ENCODE measurements at places on chromosomes 1 and 21.

DNA sequence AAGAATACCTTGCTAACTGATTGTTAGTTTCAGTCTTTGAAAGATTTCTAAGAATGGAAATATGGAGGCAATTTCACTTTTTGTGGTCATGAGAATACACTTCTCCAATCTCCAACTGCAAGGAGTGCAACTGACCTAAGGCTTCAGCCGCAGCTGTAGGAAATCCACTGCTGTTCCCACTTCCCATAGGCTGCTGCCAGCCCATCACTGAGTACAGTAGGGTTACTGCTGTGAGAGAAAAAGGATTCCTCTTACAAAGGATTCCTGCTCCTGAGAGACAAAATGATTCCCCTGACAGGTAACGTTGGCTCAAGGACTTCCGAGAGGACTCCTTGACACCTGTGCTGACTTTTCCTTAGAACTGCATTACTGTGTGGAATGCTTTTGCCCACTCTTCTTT, 87.4 kb downstream of the ADGRL4 start:
- DNase-seq: no peak

GRCh38 chr21:14270631-14271030, 54.7 kb downstream of the RBM11 start:
- no peak for DNase-seq

DNA sequence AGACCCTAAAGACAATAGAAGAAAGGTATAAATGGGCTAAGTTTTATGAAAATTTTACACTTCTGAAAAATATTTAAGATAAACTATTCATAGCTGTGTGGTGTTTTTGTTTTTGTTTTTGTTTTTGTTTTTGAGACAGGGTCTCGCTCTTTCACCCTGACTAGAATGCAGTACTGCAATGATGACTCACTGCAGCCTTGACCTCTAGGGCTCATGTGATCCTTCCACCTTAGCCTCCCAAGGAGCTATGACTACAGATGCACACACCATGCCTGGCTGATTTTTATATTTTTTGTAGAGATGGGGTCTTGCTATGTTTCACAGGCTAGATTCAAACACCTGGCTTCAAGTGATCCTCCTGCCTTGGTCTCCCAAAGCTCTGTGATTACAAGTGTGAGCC, 66.6 kb downstream of the PUM1 start:
- DNase-seq: no peak

GRCh38 chr1:65404941-65405340, 15.5 kb upstream of the LEPR start:
- DNase-seq: no peak

GRCh38 chr1:7526867-7527732, 244.0 kb upstream of the VAMP3 start:
- no peak for DNase-seq

DNA sequence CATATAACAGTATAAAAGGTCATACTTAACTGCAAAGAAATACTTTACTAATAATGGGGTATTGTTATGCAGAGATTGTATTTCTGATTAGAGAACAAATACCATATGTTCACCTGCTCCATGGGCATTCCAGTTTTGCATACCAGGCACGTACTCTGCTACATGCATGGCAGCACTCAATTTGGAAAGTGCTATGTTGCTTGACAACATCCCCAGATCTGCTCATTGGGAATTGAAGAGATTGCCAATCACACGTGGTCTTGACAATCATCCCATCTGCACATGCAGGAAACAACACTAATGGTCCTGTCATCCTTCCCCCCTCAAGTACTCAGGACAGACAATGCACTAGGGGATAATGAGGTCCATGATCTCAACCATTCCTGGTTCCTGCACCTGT, 63.4 kb upstream of the PDE4B start:
- no peak for DNase-seq

DNA sequence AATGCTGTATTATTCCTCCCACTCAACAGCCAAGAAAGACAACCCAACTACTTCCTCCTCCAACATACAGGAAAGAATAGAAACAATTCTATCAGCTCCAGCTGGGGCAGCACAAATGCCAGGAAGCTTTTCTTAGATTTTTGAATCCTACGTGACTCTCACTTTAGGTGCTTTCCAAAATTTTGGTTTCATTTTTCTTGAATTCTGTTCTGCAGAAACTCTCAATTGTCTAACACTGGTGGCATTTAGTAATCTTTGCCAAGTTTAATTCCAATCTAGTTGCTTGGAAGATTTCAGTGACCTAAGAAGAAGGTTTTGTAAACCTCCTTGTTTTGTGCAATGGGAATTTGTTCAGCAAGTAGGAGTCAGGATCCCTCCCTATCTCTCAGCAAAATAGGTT, 37.1 kb upstream of the DOCK7 start:
- no peak for DNase-seq

DNA sequence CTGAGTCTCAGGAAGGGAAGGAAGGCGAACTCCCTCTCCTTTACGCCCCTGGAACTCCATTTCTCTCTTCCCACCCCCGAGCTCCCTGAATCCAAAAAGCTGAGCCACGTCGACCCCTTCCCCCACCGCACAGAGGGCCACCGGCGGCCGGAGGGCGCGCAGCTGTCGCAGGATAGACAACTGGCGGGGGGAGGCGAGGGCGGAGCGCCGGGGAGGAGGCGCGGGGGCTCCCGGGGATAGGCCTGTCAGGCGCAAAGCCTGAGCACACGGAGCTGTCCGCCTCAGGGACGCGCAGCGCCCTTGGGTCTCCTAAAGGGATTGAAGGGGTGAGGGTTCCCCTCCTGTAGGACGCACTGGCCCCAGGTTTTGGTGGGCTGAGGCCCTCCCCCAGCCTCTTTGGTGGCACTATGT, 752 bp upstream of the ACTA1 start:
- no peak for DNase-seq

- DNase-seq: no peak
Observed at GRCh38 chr1:16244650-16245285, 7.8 kb upstream of the CPLANE2 start.

GRCh38 chr1:24621121-24621520, 22.0 kb upstream of the SRRM1 start:
- DNase-seq: no peak

DNA sequence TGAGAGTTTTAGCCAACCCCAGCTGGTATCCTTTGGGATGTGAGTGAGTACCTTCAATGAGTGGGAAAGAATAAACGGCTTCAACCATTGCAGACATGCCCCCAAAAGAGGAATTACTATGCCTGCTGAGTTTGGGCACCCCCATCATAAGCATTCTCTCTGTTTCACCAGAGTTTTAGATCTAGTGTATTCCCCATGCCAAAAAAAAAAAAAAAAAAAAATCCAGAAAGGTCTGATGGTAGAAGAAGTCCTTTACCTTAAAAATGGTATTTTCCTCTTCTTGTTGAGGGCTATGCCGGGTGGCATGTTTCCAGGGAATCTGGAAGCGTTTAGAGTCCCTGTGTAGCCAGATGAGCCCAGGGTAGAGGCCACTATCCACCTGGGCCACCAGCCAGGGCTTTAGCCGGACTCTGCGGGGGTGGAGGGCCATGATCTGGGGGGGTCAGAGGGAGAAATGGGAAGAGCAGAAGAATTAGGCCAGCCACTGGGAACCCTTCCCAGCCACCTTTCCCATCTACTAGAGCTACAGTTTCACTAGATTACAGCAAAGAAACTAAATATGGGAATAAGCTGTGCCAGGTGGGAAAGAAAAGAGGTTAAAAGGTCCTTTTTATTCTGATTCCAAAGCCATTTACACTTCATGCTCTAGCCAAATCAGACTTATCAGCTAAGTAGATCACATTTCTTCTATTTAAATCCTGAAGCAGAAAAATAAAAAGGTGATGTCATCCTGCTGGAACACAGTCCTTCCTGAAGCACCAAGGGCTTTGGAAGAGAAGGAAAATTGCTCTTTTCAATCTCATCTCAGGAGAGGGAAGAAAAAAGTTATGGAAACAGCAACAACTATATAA, 4.7 kb downstream of the IRF6 start:
- no peak for DNase-seq

DNA sequence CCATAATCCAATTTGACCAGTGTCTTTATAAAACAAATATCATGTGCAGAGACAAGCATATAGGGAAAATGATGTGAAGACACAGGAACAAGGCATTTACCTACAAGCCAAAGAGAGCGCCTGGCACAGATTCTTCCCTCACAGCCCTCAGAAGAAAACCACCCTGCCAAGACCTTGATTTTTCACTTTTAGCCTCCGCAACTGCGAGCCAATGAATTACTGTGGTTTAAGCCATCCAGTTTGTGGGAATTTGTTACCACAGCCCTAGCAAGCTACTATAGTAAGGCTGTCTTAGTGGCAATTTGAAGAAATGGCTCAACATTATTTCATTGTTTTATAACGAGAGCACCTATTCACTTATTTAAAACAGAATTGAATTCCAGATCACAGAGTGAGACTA, 85.7 kb upstream of the CCDC190 start:
- no peak for DNase-seq

- DNase-seq: no peak
Observed at GRCh38 chr1:53257454-53258081, 19.2 kb upstream of the MAGOH start.

DNA sequence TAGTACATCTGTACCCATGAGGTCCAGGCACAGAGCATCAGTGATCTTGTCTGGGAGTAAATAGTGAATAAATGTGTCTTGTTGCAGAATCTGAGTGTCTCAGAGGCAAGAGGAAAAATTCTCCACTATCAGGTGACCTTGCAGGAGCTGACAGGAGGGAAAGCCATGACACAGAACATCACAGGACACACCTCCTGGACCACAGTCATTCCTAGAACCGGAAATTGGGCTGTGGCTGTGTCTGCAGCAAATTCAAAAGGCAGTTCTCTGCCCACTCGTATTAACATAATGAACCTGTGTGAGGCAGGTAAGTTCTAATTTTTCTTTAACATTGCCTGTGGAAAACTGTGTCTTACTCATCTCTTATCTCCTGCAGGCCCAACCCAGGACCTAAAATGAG, 43.1 kb downstream of the IL12RB2 start:
- DNase-seq: no peak

DNA sequence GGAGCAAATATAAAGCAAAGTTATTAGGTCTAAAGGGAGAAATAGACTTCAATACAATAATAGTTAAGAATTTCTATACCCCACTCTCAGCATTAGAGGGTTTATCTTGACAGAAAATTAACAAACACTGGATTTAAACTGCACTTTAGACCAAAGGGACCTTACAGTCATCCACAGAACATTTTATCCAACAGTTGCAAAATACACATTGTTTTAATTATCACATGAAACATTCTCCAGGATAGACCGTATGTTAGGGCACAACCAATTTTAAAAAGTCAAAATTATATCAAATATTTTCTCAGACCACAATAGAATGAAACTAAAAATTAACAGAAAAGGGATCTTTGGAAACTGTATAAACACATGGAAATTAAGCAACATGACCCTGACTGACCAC, 384.5 kb upstream of the C1orf87 start:
- no peak for DNase-seq

DNA sequence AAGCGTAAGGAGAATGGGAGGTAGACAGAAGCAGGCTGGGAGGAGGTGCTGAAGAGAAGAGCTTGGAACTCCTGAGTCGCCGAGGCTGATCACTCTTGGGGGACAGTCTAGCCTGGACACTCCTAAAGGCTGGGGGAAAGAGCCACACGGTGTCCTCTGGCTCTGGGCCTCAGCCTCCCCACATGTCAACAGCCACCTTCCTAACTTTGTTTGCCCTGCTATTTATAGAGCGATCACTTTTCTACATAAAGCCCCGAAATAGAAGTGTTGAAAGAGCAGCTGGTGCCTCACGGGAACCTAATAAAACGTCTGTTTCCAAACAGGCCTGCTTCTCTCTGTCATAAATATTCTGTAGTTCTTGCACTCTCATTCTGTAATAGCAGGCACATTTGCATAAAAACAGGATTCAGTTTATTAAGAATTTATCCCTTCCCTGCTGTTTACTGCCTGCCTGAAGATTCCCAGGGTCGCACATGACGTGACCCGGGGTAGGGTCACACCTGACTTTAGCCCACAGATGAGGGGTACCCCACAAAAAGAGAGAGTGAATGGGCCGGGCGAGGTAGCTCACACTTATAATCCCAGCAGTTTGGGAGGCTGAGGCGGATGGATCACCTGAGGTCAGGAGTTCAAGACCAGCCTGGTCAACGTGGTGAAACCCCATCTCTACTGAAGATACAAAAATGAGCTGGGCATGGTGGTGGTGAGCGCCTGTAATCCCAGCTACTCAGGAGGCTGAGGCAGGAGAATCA, 212.5 kb downstream of the TOMM20 start:
- DNase-seq: no peak

GRCh38 chr1:111221633-111222291, 5.8 kb upstream of the CHI3L2 start:
- DNase-seq: peak; percentile 98

GRCh38 chr1:98478121-98478520, 183.4 kb upstream of the SNX7 start:
- no peak for DNase-seq

DNA sequence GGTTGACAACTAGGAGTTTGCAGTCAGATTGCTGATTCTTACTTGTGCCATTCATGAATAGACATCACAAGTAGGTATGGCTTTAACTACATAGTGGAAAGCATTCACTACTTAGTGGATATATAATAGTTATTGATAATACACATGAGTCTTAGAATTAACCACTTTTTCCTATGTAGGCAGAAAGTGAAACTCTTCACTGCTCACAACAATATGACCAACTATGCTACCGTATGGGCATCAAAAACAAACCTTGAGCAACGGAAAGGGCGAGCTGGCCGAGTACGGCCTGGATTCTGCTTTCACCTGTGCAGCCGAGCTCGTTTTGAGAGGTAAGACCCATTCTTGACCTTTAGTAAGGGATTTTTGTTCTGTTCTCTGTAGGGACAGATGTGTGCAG, 38.7 kb downstream of the DHX9 start:
- no peak for DNase-seq

DNA sequence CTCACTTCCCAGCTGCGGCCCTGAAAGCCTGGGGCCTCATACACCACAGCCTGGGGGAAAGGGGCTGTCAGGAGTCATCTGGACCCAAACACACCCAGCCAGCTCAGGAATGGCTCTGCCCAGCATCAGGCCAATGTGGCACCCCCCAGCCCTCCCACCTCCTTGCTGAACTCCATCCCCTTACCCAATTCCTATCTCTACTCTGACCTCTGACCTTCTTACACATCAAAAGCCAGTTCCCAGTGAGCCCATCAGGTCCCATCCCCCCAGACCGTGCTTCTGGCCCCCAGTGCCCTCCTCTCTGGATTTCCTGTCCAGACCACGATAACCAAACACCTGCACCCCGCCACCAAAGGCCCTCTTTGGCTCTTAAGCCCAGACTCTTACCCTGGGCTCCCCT, 16.3 kb downstream of the CRYBG2 start:
- no peak for DNase-seq

GRCh38 chr1:180505732-180506335, 3.5 kb upstream of the ACBD6 start:
- no peak for DNase-seq

Measured in Jurkat, Clone E6-1 (cell line).